ENCODE measurements at places on chromosomes 1 and 21.

DNA sequence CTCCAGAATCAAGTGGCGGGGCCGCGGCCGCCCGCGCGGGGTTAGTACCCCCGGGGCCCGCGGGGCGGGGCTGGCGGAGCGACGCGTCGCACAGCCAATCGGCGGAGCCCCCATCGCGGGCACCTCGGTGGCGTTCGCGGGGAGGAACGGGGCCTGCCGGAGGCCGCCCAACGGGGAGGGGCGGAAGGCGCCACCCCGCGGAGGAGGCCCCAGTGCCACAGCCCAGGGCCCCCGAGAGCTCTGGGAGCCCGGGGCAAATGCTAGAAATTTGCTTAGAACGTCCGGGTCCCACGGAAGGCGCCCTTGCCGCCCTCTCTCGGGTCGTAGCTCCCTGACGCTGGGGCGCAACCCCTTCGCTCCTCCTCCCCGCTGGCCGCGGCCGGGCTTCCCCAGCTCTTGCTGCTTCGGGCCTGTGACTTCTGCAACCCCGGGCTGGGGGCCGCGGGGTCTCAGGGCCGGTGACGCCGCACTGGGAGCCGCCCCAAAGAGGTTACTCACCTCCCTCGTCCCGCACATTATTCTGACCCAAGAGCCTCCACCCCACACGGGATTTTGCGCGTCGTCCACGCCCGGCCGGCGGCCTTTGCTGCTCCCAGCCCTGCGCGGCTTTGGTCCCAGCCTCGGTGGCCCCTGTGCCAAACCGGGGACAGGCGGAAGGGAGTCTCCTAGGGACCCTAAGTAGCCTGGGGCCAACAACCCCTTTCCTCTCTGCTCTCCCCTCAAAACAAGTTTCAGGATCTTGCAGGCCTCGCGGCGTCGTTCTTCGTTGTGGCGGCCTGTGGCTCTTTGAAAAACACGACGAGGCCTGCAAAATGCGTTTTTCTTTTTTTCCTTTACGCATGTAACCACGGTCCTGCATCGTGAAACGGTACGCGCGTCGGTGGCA is at the start of gene RUNX3:
RUNX3 (minus strand) TSS at position 17 of the 886 bp plus-strand sequence. CDS start 408 bp downstream, outside the sequence.
- no peak within 1 kb of the TSS for H3K4me3 ChIP-seq
- no peak for DNase-seq
- H3K27me3 ChIP-seq: peaks cover 23% of the 10 kb centered on the region

DNA sequence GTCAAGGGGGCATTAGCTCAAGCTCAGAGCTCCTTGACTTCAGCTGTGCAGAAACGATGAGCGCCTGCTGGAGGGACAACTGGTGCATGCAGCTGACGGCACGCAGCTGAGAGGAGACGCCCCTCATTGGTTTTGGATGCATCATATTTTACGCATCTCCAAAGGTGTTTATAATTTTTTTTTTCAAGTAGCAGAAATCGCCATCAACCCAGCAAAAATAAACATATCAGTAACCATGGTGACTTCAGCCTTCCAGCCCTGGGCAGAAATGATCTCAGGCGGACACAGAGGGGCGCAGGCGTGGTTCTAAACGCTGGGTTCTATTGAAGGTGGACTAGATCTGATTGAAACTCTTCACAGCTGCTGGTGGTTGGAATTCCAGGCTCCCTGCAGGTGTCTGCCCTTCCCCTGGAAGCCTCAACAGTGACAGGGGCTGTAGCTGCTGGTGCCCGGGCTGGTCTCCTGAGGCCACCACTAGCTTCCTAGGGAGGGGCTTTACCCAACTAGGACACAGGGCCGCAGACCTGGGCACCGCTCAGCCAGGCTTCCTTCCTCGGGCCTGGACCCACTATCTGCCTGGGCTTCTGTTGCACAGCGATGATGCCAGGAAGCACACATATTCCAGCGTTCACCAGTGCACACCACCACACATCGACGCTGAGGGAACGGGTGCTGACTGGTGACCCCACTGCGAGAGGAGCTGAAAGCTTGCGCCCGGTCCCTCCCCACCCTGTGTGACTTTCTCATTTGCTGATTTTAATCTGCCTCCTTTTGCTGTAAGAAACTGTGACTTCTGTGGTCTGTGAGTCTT is 63.7 kb upstream of the ABCG1 start:
- H3K36me3 ChIP-seq: no peaks in the 10 kb centered on the region
- peak; percentile 30 for DNase-seq
- H3K27me3 ChIP-seq: no peaks in the 10 kb centered on the region
- H3K4me1 ChIP-seq: peaks cover 28% of the 10 kb centered on the region
- no peak overlapping the region for H3K4me3 ChIP-seq

DNA sequence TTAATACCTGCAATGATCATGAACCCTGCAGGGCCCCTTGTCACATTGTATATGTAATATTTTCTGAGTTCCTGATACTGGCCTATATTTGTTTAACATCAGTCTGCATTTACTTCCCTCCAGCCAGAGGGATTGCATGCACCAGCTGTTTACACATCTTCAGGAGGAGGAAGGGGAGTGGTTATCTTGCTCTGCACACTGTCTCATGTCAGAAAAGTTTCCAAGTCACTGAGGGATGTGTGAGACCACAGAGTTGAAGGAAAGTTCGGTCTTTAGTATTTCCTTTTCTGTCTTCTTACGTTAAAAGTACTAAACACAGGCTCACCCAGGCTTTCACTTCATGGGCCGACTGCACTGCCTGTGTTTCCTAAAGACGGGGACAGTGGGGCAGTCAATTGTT is 574.1 kb downstream of the LMO4 start:
- DNase-seq: no peak
- H3K27ac ChIP-seq: no peak overlapping the region
- H3K4me1 ChIP-seq: peaks cover 7% of the 10 kb centered on the region
- H3K4me3 ChIP-seq: no peak overlapping the region
- H3K27me3 ChIP-seq: no peaks in the 10 kb centered on the region

- no peak for DNase-seq
- H3K36me3 ChIP-seq: no peaks in the 10 kb centered on the region
- peaks cover 16% of the 10 kb centered on the region for H3K27me3 ChIP-seq
These were observed 40.3 kb upstream of the RUNX3 start for GRCh38 chr1:24970399-24970753.

- no peaks in the 10 kb centered on the region for H3K36me3 ChIP-seq
- no peak for DNase-seq
- peaks cover 22% of the 10 kb centered on the region for H3K4me1 ChIP-seq
- no peak overlapping the region for H3K27ac ChIP-seq
- no peaks in the 10 kb centered on the region for H3K27me3 ChIP-seq
- no peak overlapping the region for H3K4me3 ChIP-seq
These were observed 158.8 kb downstream of the KIF26B start for GRCh38 chr1:245313576-245313975.

DNA sequence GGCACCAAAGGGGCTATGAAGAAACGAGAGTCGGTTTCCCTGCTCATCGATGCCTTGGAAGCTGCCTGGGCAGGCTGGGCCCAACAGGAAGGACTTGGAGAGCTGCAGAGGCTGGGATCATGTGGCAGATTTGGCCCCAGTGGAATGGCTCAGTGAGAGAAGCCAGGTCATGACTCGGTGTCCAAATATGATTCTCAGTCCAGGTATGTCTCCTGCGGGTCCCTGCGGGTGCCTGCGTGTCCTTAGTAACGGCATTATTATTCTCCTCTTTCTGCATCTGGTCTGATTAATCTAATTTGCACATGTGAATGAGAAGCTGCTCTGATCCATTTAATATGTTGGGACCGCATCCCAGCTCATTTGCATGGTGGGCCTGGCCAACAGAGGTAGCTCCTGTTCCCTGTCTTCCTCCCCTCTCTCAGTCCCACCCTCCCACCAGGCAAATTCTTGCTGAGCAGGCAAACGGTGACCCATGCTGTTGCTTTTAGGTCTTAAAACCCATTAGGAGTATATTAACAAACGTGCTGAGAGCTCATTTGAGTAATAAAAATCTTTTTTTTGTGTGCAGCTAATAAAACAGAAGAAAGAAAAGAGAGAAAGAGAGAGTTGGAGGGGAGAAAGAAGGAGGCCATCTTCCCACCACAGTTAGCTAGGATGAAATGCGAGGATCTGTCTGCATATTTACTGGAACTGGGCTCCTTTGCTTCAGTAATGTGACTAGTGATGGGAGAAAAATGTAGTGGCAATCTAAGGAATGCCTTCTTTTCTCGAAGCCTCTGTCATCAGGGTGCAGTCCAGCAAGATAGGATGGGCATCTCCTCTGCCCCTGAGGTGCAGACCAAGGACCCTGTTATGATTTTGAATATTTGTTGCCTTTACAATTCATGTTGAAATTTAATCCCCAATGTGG is 133.5 kb downstream of the HMGB4 start:
- H3K27ac ChIP-seq: no peak overlapping the region
- H3K4me1 ChIP-seq: no peaks in the 10 kb centered on the region
- no peak overlapping the region for H3K4me3 ChIP-seq
- no peak for DNase-seq

- no peaks in the 10 kb centered on the region for H3K27me3 ChIP-seq
- H3K36me3 ChIP-seq: no peaks in the 10 kb centered on the region
- H3K27ac ChIP-seq: no peak overlapping the region
- peaks cover 22% of the 10 kb centered on the region for H3K4me1 ChIP-seq
- no peak for DNase-seq
These were observed 84.7 kb downstream of the OBSCN start for GRCh38 chr1:228292609-228292911.

DNA sequence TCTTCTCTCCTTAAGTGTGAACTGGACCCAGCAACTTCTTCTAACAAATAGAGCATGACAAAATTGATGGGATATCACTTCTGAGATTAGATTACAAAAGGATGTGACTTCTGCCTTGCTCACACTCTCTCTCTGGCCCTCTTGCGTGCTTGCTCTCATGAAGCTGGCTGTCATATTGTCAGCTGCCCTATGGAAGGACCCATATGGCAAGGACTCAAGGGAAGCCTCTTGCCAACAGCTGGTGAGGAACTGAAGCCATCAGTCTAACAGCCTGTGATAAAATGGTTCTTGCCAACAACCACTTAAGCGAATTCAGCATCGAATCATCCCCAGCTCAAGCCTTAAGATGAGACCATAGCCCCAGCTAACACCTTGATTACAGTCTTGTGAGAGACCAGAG is 4.8 kb upstream of the TLR5 start:
- H3K4me1 ChIP-seq: peaks cover 9% of the 10 kb centered on the region
- no peak overlapping the region for H3K27ac ChIP-seq
- no peaks in the 10 kb centered on the region for H3K27me3 ChIP-seq
- no peak for DNase-seq
- no peak overlapping the region for H3K4me3 ChIP-seq

All from SJCRH30 (cell line).